ENCODE measurements at places on chromosomes 2 and 18.

- no peak for DNase-seq
These were observed 828.3 kb upstream of the PIK3C3 start for GRCh38 chr18:41126541-41127235.

- DNase-seq: no peak
These were observed 17.7 kb downstream of the ALLC start for GRCh38 chr2:3675687-3676086.

GRCh38 chr2:66024391-66024790, 410.5 kb upstream of the MEIS1 start:
- DNase-seq: no peak

DNA sequence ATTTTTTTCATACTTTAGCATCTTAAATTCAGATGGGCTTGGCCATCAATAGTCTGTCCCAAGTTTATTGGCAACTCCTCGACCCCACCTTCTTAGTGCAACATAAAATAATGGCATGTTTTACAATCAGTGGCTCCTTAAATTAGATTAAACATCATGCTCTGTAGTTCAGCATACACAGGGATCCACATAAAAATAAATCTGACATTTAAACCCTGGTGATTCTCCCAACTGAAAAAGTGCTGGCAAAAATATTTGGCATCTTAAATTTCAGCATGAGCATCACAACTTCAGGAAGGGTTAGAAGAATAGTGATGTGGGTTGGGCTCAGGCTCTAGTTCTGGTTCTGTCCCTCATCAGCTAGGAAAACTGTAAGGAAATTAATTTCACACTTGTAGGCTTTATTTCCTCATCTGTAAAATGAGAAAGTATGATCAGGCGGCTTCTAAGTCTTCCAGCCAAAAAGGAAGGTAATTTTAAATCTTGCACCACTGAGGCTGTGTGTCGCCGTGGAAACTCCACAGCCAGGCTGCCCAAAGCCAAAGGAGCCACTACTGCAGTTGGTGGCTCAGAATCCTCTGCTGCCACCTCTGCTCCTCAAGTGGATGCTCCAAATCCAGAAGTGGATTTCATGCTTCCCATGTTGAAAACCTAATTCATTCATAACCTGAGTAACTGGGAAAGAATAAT, 17.6 kb upstream of the EPG5 start:
- no peak for DNase-seq

- DNase-seq: no peak
These were observed 106.5 kb downstream of the ZNF532 start for GRCh38 chr18:58970943-58971790.

DNA sequence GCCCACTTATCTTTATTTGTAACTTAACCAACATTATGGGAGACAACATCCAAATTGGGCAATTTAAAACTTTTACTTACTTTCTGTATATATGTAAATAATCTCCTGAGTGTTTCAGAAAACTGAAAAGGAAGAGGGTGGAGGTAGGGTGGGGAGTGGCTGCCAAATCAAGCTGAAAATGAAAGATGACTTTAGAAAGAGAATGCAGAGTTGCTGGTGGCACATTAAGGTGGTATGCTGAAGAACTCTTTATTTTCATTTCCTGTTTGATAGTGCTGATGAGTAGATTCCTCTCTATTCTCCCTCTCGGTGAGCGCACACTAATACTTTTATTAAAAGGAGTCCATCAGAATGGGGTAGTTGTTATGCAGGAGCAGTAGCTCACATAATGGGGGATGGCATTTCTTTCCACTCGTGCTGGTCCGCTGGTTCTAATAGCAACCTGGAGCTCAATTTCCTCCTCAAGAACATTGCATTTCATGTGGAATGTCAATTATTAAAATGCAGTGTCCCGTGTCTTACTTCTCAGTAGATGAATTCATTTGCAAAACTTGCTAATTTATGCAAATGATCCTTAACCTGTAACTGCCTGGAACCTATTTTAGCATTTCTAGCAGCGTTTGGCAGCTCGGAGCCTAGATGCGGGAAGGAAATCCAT, 466.9 kb upstream of the HNRNPA3 start:
- DNase-seq: no peak

DNA sequence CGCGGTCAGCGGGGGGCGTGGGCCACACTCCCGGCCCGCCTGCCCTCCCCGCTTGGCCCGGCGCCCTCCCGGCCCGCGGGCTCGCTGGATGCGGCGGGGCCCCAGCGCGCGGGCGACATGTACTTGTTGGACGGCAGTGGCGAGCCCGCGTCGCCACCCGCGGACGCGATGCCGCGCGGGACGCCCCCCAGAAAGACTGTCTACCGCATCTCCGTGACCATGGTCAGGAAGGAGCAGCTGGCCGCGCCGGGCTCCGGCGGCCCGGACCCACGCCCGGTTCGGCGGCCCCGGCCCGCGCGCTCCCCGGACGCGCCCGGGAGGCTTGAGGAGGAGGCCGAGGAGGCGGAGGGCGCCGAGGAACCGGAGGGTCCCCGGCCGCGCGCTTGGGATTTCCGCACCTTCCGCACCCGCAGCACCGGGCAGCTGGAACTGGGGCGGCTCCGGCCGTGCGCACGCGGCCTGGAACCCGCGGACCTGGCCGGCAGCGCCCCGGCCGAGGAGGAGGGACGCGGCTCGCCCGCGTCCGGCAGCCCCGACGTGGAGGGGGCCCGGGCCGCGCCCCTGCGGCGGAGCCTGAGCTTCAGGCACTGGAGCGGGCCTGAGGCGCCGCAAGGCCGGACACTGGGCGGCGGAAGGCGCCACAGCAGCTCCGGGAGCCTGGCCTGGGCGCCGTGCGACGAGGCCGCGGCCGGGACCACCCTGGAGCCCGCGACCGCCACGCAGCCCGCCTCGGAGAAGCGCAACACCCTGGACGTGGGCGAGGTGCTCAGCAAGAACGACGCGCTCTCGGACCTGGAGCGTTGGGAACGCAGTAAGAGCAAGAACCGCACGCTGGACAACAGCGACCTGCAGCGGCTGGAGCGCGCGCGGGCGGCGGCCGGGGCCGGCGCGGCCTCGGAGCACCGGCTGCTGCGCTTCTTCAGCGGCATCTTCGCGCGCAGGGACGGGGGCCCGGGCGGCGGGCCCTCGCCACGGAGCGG, 176.4 kb downstream of the AGAP1 start:
- peak; percentile 82 for DNase-seq

DNA sequence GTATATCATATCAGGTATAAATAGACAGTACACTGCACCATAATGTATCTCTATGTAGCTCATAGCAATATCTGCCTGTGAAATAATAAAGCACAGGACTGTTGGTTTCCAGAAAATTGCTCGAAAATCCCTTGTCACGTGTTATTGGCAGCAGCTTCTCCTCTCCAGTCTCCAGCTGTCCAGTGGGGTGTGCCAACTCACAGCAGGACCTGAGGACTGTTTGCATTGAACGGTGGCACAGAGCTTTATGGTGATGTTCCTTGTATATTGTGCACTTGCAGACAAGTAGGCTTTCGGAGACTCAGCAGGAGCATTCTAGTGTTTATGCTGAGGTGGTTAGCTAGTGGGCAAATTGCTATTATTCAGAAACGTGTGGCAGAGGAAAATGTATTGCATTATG, 182.2 kb upstream of the ATP5MC3 start:
- DNase-seq: no peak

DNA sequence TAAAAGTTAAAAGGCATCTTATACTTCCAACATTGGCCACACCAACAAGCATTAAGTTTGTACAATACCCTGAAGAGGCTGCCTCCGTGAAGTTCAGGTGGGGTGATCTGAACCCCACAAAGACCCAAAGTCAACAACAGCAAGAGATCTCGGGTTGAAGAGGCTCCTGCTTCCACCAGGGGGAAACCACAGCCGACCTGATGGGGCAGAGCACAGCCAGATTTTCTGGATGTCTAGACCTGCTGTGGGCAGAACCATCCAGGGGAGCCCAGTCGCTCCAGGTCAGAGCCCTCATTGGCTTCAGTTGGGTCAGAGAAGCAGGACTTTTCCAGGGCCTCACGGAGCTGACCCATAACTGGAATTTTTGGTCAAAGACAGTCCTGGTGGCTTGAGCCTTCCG, 66.5 kb upstream of the ACKR3 start:
- no peak for DNase-seq

DNA sequence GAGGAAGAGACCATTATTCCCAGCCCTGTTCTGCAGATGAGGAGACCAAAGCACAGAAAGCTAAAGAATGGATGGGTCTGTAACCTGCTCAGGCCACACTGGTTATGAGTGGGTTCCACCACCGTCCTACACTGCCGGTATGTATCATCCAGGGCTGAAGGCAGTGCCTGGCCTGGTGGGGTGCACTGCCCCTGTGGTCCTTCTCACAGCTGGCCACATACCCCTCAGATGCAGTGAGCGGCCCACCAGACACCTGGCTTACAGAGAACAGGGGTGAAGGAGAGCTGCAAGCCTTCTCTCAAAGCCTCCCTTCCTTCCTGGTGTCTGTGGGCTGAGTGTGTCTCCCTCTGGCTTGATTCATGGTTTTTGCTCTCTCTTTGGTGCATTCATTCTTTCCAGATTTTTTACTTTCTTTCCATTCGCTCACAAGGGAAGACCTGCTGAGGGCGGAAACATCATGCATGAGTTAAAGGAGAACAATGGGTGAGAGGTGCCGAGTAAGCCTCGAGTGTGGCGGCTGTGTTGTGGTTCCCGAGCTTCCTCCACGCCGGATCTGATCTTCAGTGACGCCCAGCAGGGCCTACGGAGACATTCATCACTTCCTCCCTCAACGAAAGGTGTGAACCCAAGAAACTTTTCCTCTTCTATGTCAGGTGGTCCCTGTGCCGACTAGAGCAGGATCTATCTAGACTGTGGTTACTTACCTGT, 62.1 kb upstream of the REL start:
- DNase-seq: no peak

DNA sequence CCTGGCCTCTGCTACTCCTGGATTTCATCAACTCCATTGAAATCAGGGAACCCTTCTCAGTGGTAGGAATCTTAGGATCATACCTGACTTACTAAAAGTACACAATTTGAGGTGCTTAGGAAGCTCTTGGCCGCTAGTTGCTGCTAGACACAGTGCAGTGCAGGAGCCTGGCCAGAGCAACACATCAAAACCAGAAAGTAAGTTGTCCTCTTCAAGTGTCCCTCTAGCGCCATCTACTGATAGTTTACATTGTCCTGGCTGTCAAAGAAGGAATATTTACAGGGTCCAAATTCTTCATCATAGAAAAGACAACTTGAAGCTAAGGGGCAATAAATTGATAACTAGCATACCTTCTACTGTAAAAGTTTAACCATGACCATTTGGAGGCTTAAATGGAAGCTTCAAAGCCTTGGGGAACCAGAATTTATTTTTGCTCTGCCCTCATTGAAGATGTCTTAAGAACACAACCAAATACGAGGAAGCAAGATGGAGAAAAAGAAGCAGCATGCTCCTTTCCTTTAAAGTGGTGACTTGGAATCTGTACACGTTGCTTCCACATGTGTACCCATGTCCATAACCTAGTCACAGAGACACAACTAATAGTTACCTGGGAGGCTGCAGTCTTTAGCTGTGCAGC, 889.1 kb upstream of the GCFC2 start:
- peak; percentile 91 for DNase-seq

GRCh38 chr2:62118160-62118559, 77.8 kb upstream of the B3GNT2 start:
- DNase-seq: no peak

- peak; percentile 32 for DNase-seq
These were observed 258.8 kb downstream of the MREG start for GRCh38 chr2:215754546-215754945.

- DNase-seq: no peak
These were observed 157.3 kb downstream of the DYSF start for GRCh38 chr2:71610671-71611070.

DNA sequence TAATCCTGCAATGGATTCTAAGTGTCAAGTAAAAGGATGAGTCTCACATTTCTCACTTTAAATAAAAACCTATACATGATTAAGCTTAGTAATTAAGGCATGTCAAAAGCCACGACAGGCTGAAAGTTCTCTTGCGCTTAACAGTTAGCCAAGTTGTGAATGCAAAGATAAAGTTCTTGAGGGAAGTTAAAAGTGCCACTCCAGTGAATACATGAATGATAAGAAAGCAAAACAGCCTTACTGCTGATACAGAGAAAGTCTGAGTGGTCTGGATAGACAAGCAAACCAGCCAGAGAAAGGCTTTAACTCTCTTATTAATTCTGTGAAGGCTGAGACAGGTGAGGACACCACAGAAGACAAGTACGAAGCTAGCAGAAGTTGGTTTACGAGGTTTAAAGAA, 12.7 kb downstream of the THOC1 start:
- DNase-seq: no peak

DNA sequence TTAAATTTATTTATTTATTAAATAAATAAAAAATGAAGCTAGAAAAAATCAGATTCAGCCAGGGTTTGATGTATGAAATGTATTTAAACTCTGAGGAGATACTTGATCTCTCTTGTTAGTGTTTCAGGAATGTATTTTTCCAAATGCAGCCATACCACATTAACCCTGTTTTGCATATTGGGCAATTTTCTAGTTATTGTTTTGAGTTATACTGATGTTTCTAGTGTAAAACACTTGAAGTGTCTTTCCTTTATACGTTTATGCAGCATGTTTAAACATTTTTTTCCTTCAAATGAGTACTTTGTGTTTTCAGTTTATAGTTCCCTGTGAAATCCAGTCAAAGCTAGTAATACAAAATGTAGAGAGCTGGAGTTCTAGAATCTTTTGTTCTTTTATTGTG, 69.9 kb downstream of the WDR7 start:
- no peak for DNase-seq

GRCh38 chr18:59159986-59160385, 20.3 kb downstream of the SEC11C start:
- DNase-seq: no peak

DNA sequence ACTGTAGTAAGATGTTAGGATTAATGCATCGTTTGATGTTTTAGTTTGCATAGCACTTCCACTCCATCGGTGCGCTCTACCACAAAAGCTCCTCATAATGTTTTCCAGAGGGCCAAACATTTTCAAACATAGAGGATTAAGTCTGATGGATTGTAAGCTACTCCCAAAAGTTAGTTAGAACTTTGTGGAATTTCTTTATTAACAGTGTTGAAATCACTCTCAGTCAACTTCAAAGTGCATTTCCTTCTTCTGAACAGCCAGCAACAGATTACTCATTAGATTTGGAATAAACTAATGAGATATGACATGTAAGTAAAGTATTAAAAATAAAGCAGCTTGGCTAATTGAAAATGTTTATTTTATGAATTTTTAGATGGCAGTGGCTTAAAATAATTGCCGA, 30.1 kb upstream of the CTAGE1 start:
- DNase-seq: no peak

DNA sequence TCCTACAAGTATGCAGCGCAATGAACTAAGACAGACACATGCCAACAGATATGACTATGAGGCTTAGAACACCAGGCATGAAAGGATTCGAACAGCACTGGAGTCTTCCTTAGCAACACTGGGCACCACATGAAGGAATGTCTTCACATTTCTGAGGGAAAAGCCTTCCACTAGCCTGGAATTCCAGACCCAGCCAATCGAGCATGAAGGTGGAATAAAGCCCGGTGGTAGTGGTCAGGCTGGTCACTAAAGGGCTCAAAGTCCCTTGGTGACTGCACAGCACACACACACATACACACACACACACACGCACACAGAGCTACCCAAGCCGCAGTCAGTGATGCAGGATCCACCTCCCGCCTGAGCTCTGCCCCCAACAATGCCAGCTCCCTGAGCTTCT, 19.7 kb upstream of the SFXN5 start:
- DNase-seq: no peak

GRCh38 chr2:9310377-9310776, 103.8 kb downstream of the ASAP2 start:
- no peak for DNase-seq

- no peak for DNase-seq
These were observed 12.3 kb upstream of the ODC1 start for GRCh38 chr2:10460366-10460796.
